ENCODE measurements at places on chromosomes 2 and 18.
A peak's percentile ranks its signal among the peaks of the same experiment; 100 is the strongest.

- no peak for DNase-seq
These were observed 51.5 kb downstream of the TMEM18 start for GRCh38 chr2:625415-626333.

DNA sequence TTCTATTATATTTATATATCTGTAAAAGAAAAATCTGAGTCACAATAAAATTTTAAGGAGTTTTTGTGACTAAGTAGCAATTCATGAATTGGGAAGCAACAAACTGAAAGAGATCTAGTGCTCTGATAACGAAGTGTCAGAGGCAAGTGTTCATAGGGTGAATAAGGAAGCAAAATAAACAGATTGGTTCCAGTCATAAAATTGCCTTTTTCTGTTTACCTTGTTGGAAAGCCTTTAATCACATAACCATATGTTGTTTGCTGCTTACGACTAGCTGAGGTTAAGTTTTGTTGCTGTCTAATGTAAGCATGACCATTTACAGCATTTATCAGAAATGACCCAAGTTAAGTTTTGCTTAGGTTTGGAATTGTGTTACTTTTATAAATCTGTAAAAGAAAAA is 358.9 kb downstream of the ARL6IP6 start:
- DNase-seq, result no peak

- no peak for DNase-seq
These were observed 682.9 kb downstream of the KCNJ3 start for GRCh38 chr2:155381436-155381835.

DNA sequence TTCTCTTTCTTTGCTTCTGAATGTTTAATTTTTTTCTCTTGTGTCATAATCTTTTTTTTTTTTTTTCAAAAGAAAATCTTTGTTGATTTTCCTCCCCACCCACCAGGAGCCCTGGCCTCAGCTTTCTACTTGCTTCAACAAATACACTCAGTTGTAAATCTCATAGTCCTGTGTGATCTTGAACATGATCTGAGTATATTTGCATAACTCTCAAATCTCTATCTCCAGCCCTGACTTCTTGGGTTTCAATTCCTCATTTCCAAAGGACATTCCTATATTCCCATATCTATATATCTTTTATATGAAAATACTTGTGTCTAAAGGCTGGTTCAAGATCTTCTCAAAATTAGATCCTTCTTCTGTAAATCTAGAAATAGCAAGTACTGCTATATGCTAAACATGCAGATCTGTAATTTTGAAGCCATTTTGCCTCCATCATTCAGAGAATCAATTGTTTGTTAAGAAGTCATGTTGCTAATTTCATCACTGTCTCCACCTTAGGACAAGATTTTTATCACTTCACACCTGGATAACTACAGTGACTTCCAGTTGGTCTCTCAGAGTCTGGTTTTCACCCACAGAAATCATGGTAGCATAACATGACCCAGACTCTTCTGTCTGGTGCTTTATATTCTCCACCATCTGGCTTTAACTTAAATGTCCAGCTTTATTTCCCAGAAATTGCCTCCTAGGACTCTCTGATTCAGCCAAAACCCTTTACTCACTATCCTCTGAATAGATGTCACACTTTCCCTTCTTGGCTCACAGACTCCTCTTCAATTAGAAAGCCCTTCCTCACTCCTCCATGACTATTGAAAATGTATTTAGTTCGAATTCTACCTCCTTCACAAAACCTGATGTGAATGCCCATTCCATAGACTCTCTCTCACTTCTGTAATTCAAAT is 98.1 kb downstream of the ZEB2 start:
- no peak for DNase-seq

GRCh38 chr2:202317080-202317857 is 51.7 kb downstream of the NOP58 start:
- DNase-seq, result peak; percentile 23

GRCh38 chr2:60529785-60530627 is 23.4 kb downstream of the BCL11A start:
- no peak for DNase-seq

GRCh38 chr2:85245891-85246290 is 81.9 kb downstream of the TGOLN2 start:
- DNase-seq, result no peak

DNA sequence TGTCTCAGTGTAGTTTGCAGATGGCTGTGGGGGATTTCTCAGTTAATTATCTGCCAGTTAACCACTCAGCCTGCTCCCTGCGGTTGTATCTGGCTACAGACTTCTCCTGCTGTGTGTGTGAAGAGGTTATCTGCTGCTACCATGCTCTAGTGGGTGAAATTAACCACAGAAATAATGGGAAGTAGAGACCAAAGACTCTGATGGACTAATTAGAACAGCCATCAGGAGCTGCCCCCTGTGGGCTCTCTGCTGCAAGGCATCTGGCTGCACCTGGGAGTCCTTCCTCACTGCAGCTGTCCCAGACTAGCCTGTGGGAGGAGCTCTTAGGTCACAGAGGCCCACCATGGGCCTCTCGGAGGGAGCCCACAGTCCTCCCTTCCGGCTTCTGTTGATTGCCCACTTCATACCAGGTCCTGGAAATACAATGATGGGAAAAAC is 66.6 kb downstream of the CTIF start:
- no peak for DNase-seq

DNA sequence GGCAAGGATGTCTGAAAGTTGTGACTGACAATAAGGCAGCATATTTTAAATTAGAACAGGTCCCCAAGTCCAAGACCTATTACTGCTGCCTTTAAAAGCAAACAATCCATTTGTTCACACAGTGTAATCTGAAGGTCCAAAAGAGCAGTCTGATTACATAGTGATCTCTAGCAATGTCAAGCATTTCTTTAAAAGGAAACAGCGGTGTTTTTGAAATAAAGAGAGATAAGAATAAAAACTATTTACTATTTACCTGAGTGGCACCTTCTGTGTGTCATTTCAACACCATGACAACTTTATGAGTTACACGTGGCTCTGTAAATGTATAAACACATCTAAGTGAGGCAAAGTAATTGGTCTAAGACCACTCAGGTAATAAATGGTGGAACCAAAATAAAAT is 1009.9 kb upstream of the CNTNAP5 start:
- no peak for DNase-seq

- DNase-seq, result no peak
These were observed 62.3 kb upstream of the STON1 start for GRCh38 chr2:48467637-48468036.

- DNase-seq, result no peak
These were observed 333.1 kb downstream of the DSEL start for GRCh38 chr18:67183398-67183797.

GRCh38 chr2:168252976-168253375 is 5.6 kb upstream of the STK39 start:
- no peak for DNase-seq

- no peak for DNase-seq
These were observed 62.6 kb upstream of the CTLA4 start for GRCh38 chr2:203804764-203805485.

GRCh38 chr2:241271706-241272302 is 43.7 kb downstream of the HDLBP start:
- DNase-seq, result peak; percentile 55

All from right renal pelvis (tissue), 4 donors.